ENCODE measurements at places on chromosomes 3 and 15.

DNA sequence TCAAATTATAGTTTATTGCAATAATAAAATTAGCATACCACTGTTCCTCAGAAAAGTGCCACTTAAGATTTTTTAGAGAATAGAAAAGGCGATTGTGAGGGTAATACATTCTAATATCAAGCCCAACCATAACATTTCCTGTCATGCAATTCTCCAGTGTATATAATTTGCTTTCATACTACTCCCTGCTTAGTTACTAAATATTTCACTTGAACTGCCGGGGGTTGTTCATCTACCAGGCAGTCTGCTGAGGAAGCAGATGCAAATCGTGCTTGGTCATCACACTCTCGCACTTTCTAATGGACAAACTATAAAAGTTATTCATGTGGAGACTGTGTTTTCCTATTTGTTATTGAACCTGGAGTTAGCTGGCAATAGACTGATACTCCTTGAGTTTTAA, 645.6 kb upstream of the CBLB start:
- no peak for DNase-seq

GRCh38 chr3:63130625-63131024, 147.5 kb upstream of the SYNPR start:
- DNase-seq = no peak

- DNase-seq = no peak
Observed at GRCh38 chr15:71366926-71367325, 251.7 kb downstream of the THSD4 start.

GRCh38 chr3:18080198-18080689, 337.8 kb upstream of the TBC1D5 start:
- no peak for DNase-seq

DNA sequence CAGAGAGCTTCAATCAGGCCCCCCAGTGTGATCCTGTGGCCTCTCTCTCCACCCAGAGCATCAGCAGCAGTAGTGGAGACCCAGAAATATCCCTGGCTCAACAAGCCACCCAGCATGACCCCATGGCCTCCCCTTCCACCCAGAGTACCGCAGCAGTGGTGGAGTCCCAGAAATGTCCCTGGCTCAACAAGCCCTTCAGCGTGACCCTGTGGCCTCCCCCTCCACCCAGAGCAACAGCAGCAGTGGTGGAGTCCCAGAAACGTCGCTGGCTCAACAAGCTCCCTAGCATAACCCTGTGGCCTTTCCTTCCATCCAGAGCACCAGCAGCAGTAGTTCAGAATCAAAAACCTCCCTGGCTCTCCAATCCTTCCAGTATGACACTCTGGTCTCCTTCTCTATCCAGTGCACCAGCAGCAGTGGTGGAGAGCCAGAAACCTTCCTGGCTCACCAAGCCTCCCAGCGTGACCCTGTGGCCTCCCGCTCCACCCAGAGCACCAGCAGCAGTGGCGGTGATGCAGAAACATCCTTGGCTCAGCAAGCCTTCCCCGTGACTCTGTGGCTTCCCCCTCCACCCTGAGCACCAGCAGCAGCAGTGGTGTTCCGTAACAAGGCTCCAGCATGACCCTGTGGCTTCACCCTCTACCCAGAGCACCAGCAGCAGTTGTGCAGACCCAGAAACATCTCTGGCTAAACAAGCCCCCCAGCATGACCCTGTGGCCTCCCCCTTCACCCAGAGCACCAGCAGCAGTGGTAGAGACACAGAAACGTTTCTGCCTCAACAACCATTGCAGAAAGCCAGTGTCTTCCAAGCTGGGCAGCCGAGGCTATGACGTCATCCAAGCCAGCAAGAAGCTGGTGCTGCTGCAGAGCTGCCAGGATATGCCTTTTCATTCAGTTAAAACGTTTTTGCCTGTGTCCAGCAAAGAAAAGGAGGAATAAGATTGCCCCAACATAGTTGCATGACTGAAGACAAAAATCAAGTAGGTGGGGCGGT, 61.3 kb upstream of the TAMM41 start:
- DNase-seq = no peak

GRCh38 chr3:73745526-73746191, 120.9 kb upstream of the PDZRN3 start:
- DNase-seq = no peak

- no peak for DNase-seq
Observed at GRCh38 chr3:14837878-14838258, 19.1 kb downstream of the FGD5 start.

DNA sequence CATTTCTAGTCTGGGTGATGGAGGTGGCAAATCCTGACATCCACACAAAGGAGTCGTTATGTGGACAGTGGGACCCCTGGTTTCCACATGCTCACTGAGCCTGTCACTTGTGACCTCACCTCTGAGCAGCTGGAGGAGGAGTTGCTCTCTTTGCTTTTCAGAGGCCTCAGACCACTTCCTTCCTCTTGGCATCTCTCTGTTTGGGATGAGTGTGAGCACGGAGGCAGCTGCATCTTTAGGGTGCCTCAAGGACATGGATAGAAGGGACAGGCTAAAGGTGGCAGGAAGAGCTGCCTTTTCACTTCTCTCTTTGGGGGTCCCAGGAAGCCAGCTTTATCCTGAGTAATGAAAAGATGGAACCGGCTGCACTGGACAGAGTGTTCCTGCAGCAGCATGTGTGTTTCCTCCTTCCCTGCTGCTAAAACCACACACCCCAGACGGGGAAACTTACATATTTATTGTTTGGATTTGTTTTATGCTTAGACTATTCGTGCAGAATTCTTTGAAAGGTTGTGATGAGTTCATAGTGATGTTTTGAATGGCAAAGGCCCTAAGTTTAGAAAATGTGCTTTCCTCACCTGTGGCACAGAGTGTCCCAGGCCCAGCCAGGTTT, 31.8 kb downstream of the GPR171 start:
- no peak for DNase-seq

- no peak for DNase-seq
Observed at GRCh38 chr3:72960812-72961518, 35.6 kb upstream of the PPP4R2 start.

- DNase-seq = no peak
Observed at GRCh38 chr3:177982034-177982433, 554.2 kb upstream of the KCNMB2 start.

DNA sequence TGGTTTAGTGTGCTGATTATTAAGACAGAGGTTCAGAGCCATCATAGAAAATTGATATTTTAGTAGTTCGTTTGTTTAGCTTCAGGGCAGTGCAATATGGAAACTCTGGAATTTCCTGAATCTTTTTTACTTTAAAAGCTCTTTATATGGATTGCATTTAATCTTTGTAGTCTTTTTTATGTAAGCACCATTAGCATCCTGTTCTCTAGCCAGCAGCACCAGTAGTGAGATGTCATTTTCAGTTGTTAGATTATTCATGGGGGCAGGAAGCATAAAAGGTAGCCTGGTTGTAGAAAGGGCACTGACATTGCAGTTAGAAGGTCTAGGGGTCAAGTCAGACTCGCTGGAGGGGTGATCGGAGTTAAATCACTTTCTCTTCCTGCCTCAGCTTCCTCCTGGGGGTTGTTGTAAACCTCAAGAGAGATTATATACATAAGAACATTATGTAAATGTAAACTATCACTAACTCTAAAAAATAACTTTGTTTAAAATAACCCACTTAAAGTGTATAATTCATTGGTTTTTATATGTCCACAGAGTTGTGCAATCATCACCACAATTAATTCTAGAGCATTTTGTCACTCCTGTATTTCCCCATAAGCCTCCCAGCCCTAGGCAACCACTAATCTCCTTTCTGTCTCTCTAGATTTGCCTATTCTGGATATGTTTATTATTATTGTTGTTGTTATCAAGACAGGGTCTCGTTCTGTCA, 31.4 kb upstream of the ITPKA start:
- no peak for DNase-seq

DNA sequence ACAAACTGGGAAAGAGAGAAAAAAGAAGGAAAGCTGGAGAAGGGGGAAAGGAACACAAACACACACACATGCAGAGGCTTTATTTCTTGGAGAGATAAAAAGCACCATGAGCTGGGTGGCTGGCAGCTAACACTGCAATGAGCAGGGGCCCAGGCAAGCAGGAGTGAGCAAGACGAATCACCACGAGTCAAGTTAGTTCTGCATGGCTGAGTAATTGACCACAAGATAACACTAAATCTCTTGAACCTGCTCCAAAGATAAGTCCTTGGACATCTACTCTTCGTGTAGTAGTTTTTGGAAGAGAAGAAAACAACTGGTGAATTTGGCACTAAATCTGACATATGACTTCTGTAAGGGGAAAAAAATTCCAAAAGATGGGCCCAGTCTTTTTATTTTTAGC, 100.9 kb downstream of the MYO5A start:
- no peak for DNase-seq

- no peak for DNase-seq
Observed at GRCh38 chr3:143482106-143483088, 362.8 kb downstream of the CHST2 start.

DNA sequence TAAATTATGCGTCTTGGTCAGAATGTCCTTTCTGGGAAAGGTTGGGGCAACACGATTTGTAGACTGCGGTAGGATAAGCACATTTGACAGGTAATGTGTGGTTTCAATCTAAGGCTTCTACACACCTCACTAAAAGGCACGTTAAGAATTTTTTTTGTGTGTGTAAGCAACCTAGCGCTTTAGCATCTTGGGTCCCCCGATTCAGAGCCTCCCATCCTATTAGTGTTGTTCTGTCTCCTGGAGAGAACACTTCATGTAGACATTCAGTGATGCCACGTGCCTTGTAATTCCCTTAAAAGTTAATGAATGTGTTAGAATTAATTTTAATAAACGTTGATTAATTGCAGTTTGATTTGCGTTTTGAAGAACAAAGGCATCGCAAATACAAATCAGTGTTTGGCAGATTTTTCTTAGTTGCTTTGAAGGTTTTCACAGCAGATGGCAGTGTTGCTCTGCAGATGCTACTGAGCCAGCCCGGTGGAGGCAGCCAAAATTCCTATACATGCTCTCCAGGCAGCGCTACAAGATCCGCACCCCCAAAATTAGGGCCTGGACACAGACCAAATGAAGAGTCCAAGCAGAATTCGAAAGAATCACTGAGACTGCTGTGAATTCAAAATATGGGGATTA, 63.5 kb downstream of the OTOL1 start:
- DNase-seq = no peak

GRCh38 chr3:141271279-141272030, 39.8 kb downstream of the PXYLP1 start:
- no peak for DNase-seq

DNA sequence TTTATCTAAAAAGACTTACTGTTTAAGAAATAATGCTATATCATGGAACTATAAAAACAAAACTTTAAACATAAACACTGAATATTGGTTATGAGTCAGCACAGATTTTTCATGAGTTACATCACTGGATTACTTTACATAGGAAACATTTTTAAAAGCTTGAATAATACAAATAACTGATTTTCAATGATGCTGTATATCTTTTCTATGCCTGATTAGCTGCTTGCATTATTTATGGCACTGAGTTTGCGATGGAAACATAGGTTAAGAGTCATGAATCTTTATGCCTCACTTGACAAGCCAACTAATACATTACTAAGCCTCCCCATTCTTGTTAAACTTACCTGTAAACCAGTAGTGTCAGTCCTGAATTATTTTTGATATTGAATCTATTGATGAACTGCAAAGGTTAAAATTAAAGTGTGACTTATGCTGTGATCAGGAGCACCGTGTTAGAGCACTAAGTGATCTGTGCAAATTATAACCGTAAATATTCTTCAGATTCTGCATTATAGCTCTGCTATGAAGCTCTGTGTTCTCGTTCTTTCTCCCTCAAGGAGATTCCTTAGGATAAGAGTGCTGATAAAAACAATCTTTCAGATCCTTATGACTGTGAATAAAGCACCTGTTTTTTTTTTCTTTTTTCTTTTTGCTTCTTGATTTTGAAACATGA, 437.3 kb upstream of the BCHE start:
- no peak for DNase-seq

- no peak for DNase-seq
Observed at GRCh38 chr3:6260551-6261191, 600.2 kb upstream of the GRM7 start.

GRCh38 chr3:36695113-36695768, 69.1 kb downstream of the DCLK3 start:
- no peak for DNase-seq

DNA sequence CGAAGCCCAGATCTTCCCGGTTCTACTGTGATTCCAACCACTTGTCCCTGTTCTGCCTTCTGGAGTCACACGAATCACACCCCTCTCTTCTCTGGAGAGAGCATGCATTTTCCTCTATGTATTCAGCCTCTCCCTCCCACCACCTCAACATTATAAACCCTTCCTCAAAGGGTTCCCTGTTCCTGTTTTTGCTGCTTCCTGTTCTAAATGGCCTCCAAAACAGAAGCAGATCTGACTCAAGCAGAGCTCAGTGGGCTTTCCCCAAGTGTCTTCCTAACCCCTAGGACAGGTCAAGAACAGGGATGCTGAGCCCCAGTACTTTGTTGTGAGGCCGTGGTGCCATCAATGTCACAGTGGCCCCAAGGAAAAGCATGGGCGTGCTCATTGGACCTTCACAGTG, 75.7 kb upstream of the ARNT2 start:
- no peak for DNase-seq

- no peak for DNase-seq
Observed at GRCh38 chr3:82556113-82556512, 794.7 kb upstream of the GBE1 start.

GRCh38 chr3:183114384-183115178, 15.3 kb upstream of the MCCC1 start:
- no peak for DNase-seq

- DNase-seq = no peak
Observed at GRCh38 chr3:177061369-177061768, 135.9 kb downstream of the TBL1XR1 start.

DNA sequence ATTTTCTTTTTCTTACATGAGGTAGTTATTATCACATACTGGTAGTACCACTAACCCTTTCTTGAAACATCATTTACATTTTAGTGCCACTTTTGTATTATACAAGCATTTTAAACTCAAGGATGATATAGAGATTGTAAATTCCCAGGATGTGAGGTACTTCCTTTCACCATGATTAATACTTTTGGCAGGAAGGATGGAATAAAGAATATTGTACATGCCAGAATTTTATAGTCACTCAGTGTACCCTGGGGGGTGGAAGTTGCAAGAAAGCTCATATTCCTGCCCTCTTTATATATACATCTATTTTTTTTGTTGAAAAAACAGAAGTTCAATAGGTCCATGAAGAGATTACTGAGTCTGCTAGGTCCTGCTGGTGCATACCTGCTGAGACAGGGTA, 141.0 kb upstream of the PLSCR5 start:
- no peak for DNase-seq

- no peak for DNase-seq
Observed at GRCh38 chr15:30929982-30930381, 26.3 kb downstream of the FAN1 start.

GRCh38 chr3:135868801-135869200, 96.7 kb upstream of the PPP2R3A start:
- no peak for DNase-seq

- no peak for DNase-seq
Observed at GRCh38 chr3:123414973-123415775, 33.7 kb downstream of the ADCY5 start.

- no peak for DNase-seq
Observed at GRCh38 chr15:22955544-22956119, 24.5 kb downstream of the CYFIP1 start.

DNA sequence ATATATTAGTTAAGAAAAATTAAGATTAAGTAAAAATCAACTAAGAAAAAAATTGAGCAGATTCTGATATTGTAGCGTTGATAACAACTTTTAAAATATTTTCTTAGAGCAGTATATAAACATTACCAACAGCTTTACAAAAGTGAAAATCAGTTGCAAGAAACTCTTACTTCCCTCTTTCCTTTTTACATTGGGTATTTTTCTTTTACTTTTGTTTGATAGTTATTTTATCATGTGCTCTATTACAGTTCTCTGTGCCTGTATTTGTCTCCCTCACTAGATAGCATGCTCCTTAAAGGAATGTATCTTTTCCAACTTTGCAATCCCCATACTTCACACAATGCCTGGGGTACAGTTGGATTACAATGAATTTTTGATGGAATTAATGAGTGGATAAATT, 87.5 kb upstream of the P3H2 start:
- DNase-seq = no peak

Measured in effector CD8-positive, alpha-beta T cell (primary cell).